AG09309 (cell line): ENCODE measurements at places on chromosomes 7 and 10.

DNA sequence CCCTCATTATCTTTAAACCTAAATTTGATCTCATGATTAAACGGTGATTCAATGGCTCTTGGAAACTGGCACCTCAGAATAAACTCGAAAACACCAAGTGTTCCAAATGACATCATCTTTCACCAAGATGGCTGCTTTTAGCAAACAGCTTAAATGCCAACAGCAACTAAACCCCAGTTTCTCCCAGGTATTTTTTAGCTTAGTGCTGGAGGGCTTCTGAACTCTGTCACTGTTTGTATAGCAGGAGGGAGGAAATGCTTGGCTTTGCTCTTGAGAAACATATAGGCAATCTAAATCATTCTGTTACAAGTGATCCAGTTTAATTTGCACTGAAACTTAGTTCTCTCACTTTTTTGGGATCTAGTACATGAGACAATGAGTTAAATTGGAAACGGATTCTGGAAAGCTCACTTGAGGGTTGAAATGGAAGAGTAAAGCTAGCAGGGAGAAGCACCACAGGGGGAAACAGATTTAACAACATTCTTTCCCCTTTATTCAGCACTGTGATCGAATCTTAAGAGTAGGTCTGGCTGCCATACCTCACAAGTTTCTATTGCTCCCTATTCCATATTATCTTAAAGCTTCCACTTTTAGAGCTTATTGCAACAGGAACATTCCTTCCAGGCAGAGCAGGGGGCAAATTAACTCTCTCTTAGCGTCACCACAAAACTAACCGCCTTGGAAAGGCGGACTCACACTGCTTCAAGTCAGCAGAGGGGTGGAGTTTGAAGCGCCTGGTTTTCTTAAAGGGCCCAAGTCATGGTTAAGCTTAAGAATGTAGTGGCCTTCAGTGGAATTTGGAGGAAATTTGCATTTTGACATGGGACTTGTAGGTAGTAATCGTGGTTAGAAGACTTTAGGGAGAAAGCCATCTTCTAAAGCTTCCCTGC lies 1.8 kb upstream of the CCDC6 start:
- DNase-seq = peak; percentile 52

GRCh38 chr10:543131-543530 lies 146.3 kb downstream of the DIP2C start:
- DNase-seq = no peak

GRCh38 chr7:151056666-151057505 lies 811 bp downstream of the CDK5 start:
- DNase-seq = no peak

- no peak for DNase-seq
Measured at GRCh38 chr10:25615926-25616325, 318.1 kb upstream of the MYO3A start.

DNA sequence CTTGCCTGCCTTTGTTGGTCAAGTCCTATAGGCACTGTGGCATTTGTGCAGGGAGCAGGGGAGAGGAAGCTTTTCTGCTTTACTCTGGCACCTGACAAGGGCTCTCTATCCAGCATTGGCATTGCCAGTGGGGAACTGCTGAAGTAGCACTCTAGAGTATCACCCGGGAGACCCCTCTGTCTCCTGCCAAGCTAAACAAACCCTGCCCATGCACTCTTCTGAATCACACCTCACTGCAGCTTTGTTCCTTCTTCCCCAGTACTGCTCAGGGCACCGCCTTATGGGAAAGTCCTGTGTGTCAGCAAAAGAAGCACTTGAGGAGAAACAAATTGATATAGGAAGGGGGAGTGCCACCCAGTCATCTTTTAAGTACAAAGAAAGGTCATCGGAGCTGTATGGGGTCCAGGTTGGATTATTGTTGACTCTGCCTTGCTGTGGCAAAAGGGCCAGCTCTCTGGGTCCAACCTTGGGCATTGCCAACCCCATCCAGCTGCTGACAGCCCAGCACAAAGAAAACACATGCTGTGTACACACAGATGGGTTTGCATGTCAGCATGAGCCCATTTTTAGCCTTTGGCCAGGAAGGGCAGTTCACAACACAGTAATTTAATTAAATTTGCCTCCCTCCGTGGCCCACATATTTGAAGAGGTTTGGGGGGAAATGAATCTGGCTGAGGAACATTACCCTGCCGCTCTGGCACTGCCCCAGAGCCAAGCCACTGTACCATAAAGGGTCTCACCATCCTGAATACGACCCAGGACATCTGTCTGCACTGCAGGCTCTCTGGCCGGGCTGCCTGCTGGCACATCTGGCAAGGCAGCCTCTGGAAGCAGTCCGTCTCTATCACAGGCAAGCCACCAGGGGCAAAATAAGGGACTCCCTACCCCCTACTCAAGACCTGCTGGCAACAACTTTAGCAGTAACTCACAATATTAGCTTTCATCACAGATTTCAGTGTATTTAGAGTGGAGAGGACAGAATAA lies 13.1 kb downstream of the LRRC4 start:
- DNase-seq = no peak

- no peak for DNase-seq
Measured at GRCh38 chr7:35250452-35250851, 3.4 kb downstream of the TBX20 start.

- DNase-seq = no peak
Measured at GRCh38 chr10:69865450-69865849, 63.7 kb downstream of the COL13A1 start.

DNA sequence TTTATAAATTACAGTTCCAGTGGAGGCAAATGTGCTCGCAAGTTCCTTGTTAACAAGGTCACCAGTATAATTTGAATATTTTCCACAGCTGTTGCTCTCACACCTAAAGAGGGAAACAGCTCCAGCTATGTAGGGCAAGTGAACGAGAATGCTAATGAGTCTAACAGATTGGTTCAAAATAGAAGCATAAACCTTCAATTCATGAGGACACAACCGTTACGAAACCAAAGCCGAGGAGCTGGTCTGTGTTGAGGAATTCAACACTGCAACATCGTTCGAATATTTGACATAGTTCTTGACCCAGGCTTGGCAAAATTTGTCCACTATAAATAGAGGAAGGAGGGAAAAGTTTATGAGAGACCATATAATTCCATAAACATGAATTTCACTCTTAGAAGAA lies 161.3 kb downstream of the KLF6 start:
- DNase-seq = peak; percentile 86

- no peak for DNase-seq
Measured at GRCh38 chr7:121797657-121798452, 75.1 kb upstream of the PTPRZ1 start.

GRCh38 chr7:86785641-86786040 lies 141.9 kb downstream of the GRM3 start:
- DNase-seq = no peak

- no peak for DNase-seq
Measured at GRCh38 chr7:47627580-47628283, 45.8 kb upstream of the TNS3 start.

GRCh38 chr10:71380841-71381240 lies 15.9 kb upstream of the CDH23 start:
- no peak for DNase-seq

DNA sequence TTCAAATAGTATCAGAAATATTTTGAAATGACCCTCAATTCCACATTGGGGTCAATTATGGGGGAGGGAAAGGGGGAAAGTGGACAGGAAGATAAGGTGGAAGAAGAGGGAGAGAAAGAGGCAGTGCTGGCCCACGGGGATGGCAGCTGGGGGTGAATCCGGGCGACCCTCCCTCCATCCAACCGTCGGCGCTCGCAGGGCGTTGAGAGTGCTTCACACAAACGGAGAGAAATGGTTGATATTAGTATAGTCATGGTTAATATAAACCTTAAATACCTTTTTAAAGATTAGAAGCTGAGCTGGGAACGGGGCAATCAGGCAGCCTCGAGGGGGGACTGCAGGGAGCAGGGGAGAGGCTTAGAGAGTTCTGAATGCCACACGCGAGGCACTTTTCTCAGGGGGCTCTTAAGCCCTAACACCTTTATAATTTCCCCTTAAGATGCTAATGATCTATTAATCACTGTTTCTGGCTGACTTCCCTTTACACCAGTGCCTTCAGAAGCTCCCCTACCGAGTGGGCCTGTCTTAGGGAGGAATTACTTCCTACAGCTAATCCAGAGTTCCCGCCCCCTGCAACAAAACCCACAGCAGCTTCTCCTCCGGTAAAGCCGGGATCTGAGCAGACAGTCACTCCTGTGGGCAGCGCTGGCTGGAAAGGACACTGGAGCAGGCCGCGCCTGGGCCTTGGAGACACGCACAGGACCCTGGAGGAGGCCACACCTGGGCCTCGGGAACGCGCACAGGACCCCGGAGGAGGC lies 39.5 kb downstream of the PRKAG2 start:
- no peak for DNase-seq

DNA sequence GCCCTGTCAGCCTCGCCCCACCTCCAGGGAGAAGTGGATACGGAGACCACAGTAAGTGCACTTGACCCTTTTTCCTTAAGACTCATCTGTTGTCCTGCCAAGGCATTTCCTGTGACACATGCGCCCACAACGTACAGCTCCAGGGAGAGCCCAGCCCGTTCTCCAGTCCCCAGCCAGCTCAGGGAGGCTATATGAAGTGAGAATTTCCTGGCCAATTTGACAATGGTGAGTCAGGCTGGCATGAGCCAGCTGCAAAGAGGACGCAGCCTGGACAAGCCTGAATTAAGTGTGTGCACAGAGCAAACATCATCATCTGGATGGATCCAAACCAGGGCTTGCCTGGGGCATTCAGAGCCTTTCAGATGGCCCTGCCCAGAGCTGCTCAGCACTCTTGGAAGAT lies 244.8 kb downstream of the KCNMA1 start:
- peak; percentile 87 for DNase-seq

DNA sequence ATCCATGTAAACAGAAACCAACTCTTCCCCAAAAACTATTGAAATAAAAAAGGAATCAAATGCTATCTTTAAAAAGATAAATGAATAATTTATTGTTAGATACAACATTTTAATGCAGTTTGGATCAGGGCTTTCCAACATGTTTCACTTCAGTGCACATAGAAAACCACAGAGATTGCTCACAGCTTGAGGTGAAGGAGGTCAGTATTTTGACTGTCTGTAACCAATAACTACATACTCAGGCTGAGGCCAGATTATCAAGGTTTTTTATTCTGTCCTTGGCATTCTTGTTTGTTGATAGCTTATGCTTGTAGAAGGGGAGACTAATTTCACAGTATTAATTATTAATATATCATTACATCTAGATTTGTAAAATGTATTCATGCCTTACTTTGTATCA lies 195.5 kb downstream of the PRKG1 start:
- DNase-seq = no peak

- DNase-seq = no peak
Measured at GRCh38 chr7:99109108-99110051, 34.5 kb downstream of the SMURF1 start.

DNA sequence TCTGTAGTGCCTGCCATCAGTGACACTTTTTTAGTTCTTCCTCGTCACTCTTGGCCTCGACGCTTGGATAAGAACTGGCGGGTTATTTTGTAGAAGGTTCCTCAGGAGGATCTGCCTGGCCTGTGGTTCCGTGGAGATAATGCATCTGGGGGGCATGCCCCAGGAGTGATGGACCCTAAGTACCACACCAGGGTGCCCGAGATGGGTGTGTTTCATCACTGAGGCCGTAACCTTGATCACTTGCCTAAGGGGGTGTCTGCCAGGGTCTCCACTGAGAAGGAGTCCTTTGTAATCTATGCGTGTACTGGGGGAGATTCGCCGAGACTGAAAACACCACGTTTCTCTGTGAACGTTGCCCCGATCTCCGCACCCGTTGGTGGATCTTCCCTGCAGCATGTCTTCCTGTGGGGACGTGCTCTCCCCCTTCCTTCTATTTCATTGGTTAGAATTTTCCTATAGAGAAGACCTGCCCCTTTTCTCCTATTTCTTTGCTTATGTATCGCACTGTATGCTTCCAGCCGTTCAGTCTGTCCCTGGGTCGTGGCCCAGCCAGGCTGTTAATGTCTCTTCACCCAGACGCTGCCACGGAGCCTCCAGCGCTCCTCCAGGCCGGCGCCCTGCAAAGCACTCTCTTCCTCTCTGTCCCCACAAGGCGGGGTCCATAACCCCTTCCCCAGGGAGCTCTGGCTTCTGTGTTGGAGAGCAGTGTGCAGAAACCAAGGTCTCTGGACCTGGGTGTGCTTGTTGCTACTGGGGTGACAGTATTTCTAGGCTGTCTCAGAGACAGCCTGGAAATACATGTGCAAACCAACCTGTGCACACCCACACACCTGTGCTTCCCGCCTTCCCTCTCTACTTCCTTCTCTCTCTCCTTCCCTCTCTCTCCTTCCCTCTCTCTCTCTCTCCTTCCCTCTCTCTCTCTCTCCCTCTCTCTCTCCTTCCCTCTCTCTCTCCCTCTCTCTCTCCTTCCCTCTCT lies 14.4 kb upstream of the DPYSL4 start:
- no peak for DNase-seq

DNA sequence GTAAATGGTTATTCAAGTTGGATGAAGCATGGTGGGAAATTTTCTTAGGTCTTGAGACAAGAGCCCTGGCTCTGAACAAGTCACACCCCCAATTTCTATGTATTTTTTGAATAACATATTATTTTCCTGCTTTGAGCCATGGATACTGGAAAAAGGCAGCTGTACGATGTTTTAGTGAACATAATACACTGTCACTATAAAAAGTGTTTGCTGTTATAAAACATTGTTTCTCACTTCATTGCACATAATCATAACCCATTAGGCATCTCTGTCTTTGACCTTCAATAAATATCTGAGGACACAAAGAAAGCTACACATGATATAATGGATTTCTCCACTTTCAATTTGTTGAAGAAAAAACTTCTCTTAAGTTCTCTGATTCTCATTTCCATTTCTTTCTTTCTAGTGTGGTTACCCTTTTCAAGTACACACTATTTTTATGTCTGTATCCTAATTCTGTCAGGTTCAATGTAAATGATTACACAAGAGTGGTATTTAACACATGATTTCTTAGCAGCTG lies 283.9 kb upstream of the SP8 start:
- no peak for DNase-seq

GRCh38 chr7:43872406-43873110 lies 3.2 kb upstream of the MRPS24 start:
- peak; percentile 77 for DNase-seq

GRCh38 chr10:93600446-93601145 lies 439 bp downstream of the RBP4 start:
- DNase-seq = peak; percentile 4

DNA sequence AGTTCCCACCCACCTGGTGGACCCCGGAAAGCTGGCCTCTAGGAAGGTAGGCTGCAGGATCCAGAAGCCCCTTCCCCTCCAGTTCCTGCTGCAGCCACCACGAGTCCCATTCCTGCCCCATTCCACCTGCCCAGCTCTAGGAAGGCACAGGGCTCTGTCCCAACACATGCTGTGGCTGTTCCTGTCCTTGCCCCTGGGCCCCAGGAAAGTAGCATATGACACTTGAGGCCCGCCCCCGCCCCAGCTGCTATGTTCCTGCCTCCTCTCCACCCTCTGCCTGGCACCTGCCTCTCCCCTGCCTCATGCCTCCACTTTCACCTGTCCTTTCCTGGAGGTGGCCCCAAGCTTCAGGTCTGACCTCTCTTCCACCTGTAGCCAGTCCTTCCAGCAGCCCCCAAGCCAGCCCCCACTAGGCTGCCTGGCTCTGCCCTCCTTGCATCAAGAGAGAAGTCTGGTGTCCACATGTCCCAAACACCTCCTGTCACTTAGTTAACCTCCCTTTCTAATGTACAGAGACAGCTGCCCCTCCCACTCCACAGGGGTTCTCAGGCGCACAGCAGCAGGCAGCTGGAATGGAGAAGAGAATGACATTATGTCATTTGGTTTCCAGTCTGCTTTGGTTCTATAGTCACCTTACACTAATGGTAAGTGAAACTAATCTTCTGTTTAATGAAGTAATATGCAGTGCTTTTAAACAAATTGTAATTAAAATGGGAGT lies 22.7 kb downstream of the YKT6 start:
- DNase-seq = no peak

GRCh38 chr7:102912742-102913141 lies at the start of gene LRRC17:
Gene LRRC17 (plus strand): TSS chr7:102913000. CDS start chr7:102933914, 20,914 bp downstream.
- peak; percentile 28 for DNase-seq
